Effector CD4-positive, alpha-beta T cell (primary cell): ENCODE measurements at places on chromosomes 16 and 17.

- DNase-seq: no peak
Observed at GRCh38 chr17:33202021-33202420, 91.1 kb downstream of the ASIC2 start.

DNA sequence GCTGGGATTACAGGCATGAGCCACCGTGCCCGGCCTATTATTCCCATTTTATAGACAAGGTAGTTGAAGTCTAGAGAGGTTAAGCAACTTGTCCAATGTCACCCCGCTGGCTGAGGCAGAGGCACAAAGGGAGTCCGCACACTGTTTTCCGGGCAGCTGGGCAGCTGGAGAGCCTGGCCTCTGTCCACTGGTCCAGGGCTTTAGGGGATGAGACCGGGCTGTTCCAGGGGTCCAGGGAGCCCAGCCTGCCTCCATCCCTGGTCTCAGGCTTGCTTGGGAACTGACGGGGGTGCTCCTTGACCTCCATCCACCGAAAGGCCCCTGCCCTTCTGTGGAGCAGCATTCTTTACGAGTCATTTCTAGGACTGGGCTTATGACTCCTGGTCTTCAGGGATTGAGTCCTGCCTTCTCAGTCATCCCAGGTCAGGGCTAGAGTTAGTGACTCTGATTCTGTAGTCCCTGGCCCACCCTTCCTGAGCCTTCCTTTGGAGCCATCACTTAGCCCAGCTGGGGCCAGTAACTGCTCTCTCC lies 37.5 kb downstream of the SOCS3 start:
- DNase-seq: no peak

GRCh38 chr17:50212121-50212843 lies 10.9 kb upstream of the COL1A1 start:
- no peak for DNase-seq

- DNase-seq: no peak
Observed at GRCh38 chr17:47280072-47280811, 26.6 kb downstream of the ITGB3 start.

- DNase-seq: peak; percentile 55
Observed at GRCh38 chr17:82213251-82214011, 789 bp upstream of the CCDC57 start.

GRCh38 chr17:82034371-82035011 lies 3.0 kb downstream of the DCXR start:
- no peak for DNase-seq

GRCh38 chr16:68232335-68232734 lies 3.6 kb downstream of the ESRP2 start:
- DNase-seq: no peak

DNA sequence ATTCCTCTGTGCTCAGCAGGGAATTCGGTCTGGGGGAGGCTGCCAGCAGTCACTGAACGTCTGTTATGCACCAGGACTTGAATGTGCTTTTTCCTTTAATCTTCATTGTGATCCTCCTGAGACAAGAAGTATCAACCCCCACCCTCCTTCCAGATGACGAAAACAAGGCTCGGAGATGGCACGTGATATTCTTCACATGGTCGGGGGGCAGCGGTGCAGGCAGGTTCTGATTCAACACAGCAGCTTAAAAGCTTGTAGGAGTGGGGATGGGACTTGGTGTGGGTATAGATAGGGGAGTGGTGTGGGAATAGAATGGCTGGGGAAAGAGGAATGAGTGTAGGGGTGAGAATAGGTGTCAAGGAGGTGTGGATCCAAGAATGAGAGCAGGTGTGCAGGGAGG lies 6.4 kb downstream of the NECAB2 start:
- no peak for DNase-seq

DNA sequence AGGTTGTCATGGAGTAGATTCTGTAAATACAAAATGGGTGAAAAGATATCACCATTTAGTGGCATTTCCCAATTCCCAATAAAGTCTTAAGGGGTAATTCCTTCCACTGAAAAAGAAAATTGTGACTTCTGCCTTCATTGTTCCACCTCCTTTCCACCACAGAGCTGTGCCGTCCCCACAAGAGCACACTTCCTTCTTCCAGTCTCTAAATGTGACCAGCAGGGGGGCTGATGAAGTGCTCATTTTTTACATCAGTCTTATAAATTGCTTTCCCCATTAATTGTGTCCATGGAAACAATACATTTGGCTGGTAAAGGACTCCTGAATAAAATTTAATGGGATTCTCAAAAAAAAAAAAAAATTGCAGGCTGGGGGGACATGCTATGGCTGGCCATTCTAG lies 260.8 kb upstream of the PSMD7 start:
- no peak for DNase-seq

- DNase-seq: no peak
Observed at GRCh38 chr16:10033556-10033955, 148.7 kb downstream of the GRIN2A start.

DNA sequence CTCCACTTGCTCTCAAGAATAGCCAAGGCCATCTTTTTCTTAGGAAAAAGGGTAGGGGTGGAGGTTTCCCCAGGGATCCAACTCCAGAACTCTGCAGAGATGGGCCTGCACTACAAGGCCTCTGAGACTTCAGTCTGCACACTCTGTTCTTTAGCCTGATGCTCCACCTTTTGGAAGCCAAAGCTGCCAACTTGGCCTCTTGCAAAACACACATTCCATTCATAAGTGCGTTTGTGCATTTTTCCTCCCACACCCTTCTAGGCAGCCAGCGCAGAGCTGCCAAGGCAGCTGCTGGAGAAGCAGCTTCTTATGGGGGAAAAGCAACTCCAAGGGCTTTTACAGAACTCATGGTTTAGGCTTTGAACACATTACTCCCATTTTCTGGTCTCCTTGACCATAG lies 45.3 kb downstream of the REXO5 start:
- no peak for DNase-seq

DNA sequence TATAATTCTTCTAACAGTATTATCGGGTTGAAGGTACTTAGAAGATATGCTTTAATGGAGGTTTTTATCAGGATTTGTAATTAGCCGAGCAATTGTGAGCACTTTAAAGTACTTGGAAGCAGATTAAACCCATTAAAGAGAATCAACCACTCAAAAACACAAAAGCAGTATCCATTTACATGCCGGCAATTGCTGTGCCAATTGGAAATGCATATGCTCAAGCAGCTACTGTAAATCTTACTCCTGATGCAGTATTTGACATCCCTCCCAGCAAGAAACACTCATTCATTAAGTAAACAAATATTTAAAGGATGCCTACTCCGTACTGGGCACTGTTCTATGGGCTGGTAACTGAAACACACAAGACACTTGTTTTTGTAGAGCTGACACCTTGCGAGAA lies 11.4 kb upstream of the CCL1 start:
- no peak for DNase-seq

- DNase-seq: no peak
Observed at GRCh38 chr17:71127416-71127815, 958.1 kb downstream of the KCNJ2 start.

DNA sequence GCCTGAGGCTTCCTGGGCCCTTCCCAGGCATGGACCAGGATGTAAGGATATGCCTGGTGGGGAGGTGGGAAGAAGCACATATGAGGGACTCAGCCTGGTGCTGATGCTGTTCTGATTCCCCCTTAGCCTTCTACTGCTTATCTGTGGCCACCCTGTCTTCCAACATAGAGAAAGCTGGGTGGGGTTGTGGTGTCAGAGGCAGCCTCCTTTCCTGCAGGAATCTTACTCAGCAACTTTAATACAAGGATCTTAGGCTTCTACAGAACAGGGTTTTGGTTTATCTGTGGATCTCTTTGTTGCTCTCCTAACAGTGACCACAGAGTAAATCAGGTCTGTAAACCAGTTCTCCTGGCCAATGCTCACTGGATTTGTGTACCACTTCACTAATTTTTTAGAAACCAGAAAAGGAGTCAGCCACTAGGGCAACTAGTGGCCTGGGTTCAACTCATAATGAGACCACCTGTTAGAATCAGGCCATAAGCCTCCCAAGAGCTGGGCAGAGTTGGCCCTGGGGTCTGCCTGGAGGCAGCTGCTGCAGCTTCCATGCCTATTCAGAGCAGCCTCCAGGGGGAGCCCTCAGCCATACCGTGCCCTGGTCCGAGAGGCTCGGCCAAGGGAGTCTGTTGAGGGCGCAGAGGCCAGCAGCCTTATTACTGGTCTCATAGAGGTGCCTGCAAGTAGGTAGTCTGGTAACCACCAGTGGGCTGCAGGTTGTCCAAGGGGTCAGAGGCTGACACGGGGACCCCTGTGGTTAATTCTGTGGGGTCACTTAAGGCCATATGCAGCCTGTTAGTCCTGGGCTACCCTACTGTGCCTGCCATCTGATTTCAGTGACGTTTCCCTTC lies 7.1 kb downstream of the HAS3 start:
- DNase-seq: peak; percentile 18

DNA sequence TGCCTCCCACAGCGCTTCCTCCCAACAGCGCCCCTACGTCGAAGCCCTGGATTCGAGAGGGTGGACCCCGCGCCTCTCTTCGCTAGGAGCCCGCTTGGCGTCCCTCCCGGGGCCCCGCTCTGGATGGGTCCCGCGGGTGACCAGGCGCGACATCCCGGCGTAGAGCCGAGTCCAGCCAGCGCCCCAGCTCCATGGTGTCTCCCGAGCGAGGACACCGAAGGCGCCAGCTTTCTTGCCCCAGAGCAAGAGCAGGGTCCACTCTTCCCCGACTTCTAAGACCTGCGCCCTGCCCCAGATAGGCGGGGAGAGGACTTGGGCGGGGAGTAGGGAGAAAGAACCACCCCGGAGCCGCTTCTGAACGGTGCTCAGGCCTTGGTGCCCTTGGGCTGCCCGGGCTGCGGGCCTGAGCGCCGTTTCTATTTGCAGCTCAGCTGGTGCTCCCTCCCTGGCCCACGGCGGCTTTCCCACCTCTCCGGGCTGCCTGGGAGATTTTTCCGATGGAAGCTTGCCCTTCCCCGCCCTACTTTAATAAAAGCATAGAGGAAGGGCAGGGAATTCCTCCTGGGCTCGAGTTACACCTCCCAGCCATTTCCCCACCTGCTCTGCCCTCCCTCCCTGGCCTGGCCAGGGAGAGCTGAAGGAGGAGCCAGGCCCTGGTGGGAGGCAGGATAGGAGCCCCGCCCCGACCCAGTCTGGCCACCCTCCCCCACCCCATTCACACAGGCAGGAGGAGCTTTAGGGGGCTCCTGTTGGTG lies 1.8 kb downstream of the MMP15 start:
- no peak for DNase-seq

- DNase-seq: no peak
Observed at GRCh38 chr16:6593799-6594198, 738.8 kb upstream of the RBFOX1 start.

DNA sequence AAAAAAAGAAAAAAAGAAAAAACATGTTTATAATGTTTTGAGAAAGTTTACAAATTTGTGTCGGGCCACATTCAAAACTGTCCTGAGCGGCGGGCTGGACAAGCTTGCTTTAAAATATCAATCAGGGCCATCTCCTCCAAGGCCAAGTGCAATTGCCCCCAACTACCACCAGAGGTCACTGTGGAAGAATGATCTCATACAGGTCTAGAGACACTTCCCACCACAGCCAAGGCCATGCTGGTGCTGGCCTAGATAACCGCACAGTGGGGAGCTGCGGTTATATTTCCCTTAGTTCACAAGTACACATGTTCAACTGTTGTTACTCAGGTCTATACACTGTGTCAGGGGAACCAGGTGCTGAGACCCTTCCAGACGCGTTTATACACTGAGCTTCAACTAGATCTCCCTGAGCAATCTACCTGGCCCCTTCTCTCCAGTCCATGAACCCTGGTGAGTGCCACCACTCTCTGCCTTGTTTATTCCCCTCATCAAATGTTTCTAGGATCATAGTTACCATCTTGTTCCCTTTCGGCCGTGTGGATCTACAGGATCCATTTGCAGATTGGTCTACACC lies 83.8 kb upstream of the CCL2 start:
- peak; percentile 10 for DNase-seq

- no peak for DNase-seq
Observed at GRCh38 chr16:70254965-70255286, 3.2 kb upstream of the EXOSC6 start.

GRCh38 chr17:15233022-15233805 lies 31.9 kb downstream of the PMP22 start:
- DNase-seq: no peak

- peak; percentile 62 for DNase-seq
Observed at GRCh38 chr17:40062329-40063186, at the start of gene THRA. THRA (plus strand) TSS chr17:40062965; CDS start chr17:40074489, 11,524 bp downstream.

- DNase-seq: no peak
Observed at GRCh38 chr16:12006637-12007036, 30.1 kb downstream of the SNX29 start.

GRCh38 chr16:70653406-70653805 lies 7.0 kb downstream of the IL34 start:
- DNase-seq: no peak

GRCh38 chr16:55372792-55373488 lies 48.9 kb downstream of the IRX6 start:
- DNase-seq: no peak

DNA sequence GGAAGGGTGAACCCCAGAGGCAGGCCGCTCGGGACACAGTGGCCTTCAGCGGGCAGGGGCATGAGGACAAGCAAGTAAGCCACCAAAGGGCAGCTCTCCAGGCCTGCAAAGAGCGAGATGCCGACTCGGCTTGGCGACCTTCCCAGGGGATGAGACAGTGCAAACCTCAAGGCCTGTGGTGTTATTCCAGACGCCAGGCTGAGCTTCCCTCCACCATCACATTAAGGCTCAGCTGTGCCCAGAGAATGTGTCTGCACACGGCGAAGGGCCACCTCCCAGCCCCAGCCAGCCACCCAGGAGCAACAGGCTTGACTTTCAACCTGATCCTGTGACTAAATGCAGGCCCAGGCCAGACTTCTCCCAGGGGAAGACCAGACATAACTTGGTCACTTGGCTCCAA lies 251.4 kb downstream of the SOX9 start:
- DNase-seq: no peak

GRCh38 chr17:76337413-76337777 lies 16.3 kb downstream of the PRPSAP1 start:
- no peak for DNase-seq

DNA sequence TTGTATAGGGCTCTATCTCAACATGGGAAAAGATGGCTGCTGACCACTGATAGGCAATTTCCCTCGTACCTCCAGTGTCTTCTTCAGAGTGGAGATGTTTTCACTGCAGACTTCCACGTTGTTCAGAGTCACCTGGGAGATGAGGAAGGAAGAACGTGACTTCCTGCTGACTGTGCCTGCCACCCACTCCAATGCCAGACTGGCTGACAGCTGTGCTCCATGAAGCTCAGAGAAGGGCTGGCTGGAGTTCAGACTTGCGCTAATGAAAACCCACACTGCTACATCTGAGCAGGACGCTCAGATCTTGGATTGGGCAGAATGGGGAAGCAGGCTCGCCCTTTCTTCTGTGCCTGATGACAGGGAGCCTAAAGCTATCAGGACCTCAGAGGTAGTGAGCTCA lies 33.1 kb downstream of the COG4 start:
- no peak for DNase-seq

DNA sequence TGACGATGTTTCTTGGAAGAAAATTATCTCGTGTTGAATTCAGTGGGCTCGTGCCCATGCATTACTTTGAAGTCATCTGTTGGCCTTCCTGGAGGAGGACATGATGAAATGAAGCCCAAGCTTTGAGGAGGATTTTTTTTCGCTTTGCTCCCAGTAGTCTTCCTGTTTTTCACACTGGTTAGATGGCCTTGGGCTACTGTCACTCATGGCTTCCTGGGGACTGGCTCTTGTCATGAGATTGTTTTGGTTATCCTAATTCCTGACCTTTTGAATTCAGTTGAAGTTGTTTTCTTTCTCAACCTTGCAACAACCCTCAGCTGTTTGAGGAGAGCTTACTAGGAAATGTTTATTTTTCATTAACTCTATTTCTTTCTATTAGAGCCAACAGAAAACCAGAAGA lies 430.7 kb downstream of the HS3ST3B1 start:
- no peak for DNase-seq
